Astrocyte of the spinal cord (primary cell): ENCODE measurements at places on chromosomes 5 and 9.

- DNase-seq = peak; percentile 79
Observed at GRCh38 chr5:112848116-112848811, 12.8 kb upstream of the SRP19 start.

GRCh38 chr5:123549256-123549904 lies 37.4 kb downstream of the CSNK1G3 start:
- DNase-seq = no peak

DNA sequence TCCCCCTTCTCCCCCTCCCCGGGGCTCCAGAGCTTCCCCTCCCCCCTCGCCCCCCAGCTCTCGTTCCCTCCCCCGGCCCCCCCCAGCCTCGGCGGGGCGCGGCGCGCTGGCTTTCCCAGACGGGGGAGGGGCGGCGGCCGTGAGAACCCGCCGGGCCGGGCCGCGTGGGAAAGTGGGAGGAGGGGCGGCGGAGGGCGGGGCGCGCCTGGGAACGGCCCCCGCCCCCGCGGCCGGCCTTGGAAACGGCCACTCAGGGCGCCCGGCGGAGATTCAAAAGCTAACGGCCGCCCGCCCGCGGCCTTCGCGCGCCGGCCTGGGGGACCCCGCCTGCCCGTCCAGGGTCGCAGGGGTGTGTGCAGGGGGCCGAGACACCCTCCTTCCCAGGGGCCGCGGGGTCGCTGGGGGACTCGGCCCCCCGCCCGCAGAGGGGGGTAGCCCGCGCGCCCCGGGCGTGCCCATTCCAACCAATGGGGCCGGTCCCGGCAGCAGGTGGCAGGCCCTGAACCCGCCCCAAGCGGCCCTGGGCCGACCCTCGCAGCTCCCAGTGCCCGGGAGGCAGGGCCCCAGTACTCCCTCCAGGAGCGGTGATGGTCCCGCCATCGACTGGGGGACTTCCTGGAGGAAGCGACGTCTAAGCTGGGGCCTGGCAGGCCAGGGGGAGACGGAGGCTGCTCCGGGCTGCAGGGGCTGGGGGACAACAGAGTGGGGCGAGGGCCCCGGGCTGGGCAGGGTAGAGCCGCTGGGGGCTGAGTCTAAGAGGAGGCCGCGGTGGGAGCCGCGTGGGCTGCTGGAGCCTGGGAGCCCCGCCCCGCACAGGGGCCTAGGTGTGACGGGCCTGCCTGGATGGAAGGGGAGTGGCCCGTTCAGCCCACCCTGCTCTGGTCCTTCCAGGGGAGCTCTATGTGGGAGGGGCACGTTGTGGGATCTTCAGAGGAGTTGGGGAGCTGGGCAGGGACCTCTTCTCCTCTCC lies 14.2 kb upstream of the NRARP start:
- DNase-seq = no peak

DNA sequence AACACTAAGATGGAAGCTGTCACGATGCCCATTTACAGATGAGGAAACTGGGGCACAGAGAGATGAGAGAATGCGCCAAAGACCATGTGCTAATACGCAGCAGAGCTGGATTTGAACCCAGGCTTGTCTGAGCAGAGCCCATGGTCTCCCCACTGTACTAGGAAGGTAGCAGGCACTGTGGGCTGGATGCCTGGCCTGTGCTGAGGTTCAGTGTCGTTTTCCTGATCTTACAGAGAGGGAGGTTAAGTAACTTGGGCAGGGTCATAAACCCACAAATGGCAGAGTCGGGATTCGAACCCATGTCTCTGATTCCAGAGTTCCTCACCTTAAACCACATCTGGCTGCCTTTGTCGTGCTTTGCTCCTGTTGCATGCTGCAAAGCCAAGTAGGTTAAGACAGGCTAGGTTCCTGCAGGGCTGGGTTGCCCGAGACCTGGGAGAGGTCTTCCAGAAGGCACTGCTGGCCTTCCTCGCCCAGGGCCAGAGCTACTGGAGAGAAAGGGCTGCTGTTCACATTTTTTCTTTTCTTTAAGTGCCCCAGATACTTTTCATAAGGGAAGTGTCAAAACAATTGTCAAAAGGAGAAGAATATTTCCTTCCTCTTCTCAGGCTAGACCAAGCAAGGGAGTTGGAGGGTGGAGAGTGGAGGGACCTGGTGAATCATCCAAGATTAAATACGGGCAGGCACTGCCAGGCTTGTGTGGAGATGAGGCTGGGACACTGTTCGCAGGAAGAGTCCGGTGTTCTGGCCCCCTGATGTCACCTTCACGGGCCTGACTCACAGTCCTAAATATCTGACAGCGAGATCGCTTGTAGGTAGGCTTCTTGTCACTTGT lies 3.2 kb downstream of the NEK6 start:
- DNase-seq = peak; percentile 73
